Skin of body (tissue), 3 donors: ENCODE measurements at places on chromosomes 13 and 19.
A peak's percentile ranks its signal among the peaks of the same experiment; 100 is the strongest.

GRCh38 chr19:51131780-51132680 is 7.3 kb downstream of the SIGLEC9 start:
- DNase-seq, result no peak

- DNase-seq, result no peak
Observed at GRCh38 chr13:75102001-75102716, 379.8 kb downstream of the TBC1D4 start.

GRCh38 chr13:24328145-24328544 is 18.8 kb downstream of the C1QTNF9 start:
- DNase-seq, result no peak

- DNase-seq, result no peak
Observed at GRCh38 chr19:4371247-4372164, 28.1 kb downstream of the MPND start.

- DNase-seq, result no peak
Observed at GRCh38 chr13:25085125-25085742, 10.7 kb upstream of the PABPC3 start.

GRCh38 chr13:55029280-55029679 is 2000.7 kb downstream of the OLFM4 start:
- no peak for DNase-seq

DNA sequence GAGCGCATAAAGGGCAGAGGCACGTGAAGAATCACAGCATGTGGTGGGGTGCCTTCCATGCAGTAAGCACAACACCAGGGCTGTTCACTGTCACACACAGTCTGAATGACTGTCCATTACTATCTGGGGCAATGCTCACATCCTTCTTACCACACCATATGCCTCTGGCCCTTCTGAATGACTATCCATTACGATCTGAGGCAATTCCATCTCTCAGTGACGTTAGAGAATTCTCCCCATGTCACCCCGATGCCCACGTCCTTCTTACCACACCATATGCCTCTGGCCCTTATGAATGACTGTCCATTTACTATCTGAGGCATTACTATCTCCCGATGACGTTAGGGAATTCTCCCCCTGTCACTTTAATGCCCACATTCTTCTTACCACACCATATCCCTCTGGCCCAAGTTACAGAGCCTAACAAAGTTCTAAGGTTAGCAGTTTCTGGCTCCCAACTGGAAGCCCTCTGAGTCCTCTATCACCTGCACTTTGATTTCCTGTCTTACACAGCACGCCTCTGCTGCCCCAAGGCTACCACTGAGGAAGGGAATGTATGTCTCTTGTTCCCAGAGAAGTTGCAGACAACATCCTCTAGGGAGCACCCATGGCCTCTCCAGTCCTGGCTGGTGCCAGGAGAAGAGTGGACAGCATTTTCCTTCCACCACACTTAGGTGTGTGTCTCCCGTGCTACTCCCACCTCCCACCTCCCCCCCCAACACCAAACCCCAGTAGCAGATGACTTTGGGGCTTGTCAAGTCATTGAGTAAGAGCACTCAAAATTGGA is 154.8 kb downstream of the COG6 start:
- no peak for DNase-seq

- no peak for DNase-seq
Observed at GRCh38 chr19:16585808-16586476, 13.7 kb upstream of the SLC35E1 start.

GRCh38 chr19:23328211-23328610 is 67.1 kb downstream of the ZNF91 start:
- no peak for DNase-seq

DNA sequence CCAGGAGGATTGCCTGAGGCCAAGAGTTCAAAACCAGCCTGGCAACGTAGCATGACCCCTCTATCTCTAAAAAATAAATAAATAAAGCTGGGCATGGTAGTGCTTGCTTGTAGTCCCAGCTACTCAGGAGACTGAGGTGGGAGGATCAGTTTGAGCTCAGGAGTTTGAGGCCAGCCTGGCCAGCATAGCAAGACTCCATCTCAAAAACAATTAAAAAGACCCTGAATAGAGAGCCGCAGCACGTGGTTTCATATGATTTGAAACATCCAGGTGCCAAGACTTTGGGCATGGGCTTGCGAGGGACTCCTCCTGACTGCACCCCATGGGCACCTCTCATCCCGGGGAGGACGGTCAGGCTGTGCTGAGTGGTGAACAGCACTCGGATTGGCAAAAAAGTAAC is 63.9 kb downstream of the ZIC5 start:
- DNase-seq, result no peak

GRCh38 chr19:19499272-19499995 is 15.9 kb downstream of the TSSK6 start:
- DNase-seq, result no peak

GRCh38 chr13:113021391-113021790 is 52.4 kb downstream of the MCF2L start:
- no peak for DNase-seq

DNA sequence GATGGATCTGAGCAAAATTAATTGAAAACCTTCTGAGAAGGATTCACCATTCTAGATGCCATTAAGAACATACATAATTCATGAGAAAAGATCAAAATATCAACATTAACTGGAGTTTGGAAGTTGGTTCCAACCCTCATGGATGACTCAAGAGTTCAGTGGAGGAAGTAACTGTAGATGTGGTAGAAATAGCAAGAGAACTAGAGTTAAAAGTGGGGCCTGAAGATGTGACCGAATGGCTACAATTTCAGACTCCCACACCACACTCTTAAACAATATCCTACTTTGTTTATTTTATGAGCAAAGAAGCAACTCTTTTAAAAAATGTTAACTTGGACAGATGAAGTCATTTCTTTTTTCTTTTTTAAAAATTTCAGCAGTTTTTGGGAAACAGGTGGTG is 354.3 kb downstream of the KLF12 start:
- no peak for DNase-seq

- DNase-seq, result no peak
Observed at GRCh38 chr13:110334841-110335490, 27.9 kb downstream of the COL4A2 start.

- DNase-seq, result no peak
Observed at GRCh38 chr13:25266706-25267105, 20.6 kb downstream of the MTMR6 start.

DNA sequence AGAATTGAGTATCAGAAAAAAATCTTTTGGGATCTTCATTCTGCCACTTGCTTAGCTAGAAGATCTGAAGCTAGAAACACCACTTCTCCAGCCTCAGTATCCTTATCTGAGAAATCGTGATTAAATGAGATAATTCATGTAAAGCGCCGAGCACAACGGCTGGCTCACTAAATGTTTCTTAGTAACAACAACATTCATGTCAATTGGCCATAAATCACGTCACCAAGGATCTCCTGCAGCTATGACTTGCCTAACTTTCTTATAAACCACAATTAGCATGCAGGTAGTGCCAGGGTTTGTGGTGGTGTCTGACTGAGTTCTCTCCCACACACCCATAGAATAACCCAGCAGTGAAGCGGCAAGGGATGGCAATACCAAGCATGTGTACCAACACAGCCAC is 501.3 kb downstream of the EFNB2 start:
- peak; percentile 25 for DNase-seq

DNA sequence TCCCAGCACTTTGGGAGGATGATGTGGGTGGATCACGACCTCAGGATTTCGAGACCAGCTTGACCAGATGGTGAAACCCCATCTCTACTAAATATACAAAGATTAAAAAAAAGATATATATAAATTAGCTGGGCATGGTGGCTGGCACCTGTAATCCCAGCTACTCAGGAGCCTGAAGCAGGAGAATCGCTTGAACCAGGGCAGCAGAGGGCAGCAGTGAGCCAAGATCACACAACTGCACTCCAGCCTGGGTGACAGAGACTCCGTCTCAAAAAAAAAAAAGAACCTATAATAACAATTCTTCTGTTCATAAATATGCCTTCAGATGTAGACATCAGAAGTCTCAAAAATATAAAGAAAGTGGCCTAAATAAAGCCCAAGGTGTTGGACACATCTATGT is 7.6 kb downstream of the ZNF737 start:
- DNase-seq, result no peak

DNA sequence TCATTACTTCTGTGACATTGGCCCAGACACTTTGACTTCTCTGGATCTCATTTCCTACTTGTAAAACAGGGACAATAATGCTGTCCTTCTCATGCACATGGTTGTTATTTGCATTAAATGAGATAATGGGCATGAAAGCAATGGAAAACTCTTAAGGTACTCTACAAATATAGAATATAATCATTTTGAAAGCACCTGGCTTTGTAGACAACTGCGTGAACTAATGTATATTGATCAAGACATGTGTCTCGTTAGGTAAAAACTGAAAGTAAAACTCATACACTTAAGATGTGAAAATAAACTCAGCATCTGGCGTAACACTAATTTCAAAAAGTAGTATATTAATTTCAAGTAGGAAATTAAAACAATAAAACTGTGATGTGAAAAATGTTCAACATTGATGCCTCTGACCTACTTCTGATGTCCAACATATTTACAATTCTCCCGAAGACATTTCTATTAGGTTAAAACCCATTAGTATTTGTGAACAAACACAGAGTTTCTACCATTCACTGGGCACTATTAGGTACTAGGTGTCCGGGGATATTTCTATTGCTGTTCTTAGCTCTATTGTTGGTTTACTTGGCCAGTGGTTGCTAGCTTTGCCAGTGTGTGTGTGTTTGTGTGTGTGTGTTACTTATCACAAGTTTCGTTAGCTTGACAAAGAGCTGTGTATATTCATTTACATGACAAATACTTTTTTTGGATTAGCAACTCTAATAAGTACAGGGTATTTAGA is 220.5 kb downstream of the KCNRG start:
- DNase-seq, result no peak

DNA sequence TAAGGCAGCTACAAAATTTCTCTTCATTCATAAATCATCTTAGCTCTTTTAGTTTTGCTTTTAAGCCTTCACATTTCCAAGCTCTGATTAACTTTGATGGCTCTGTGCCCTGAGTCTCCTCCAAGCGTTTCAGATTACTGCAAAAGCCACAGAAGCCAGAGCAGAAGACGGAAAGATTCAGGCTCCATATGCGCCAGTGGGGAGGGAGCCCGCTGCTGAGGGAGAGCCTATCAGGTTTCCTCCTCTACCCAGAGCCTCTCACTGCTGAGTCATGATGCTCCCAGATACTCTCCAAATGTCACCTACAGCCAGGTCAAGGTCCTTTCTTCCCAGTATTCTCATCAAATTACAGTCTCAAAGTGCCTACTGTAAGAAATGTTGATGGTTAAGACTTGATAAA is 193.6 kb downstream of the RAP2A start:
- peak; percentile 93 for DNase-seq

- DNase-seq, result no peak
Observed at GRCh38 chr13:34842466-34842865, 99.6 kb upstream of the NBEA start.

DNA sequence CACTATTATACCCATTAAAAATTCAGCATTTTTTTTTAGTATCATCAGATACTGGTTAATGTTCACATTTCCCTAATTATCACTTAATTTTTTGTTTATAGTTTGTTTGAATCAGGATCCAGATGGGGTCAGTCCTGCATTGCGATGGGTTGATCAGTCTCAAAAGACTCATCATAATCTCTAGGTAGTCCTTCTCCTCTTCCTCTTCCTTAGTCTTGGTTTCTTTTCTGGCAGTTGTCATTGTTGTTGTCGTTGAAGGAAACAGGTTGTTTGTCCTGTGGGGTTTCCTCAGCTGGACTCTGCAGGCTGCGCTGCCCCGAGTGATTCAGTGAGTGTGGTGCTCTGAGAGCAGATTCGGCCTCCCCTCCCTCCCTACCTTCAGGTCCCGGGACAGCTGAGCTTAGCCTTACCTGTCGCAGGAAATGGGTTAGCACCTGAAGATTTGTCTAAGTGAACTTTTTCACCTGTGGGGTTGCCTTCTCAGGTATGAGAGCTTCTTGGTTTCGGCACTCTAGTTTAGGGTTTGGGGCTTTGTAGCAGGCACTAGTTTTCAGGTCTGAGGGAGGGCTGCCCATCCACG is 34.1 kb downstream of the NFIX start:
- DNase-seq, result no peak

DNA sequence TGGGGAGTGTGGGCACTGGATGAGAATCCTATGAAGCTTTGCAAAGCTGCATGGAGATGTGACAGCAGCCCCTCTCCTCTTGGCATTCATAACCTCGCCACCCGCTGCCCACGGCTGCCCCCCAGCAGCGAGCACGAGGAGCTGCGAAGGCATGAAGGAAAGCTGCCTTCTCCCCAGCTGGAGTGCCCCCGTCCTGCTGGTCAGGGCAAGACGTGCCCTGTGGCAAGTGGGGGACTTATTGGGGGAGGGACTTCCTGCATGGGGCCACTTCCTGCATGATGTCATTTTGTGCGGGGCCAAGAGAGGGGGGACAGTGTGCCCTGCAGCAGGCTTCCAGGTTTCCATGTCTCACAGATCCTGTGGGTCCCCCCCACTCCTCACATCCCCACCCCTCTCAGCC is 85.9 kb downstream of the TSHZ3 start:
- no peak for DNase-seq

- DNase-seq, result no peak
Observed at GRCh38 chr19:18869023-18869618, 26.8 kb downstream of the CERS1 start.

- no peak for DNase-seq
Observed at GRCh38 chr19:55311397-55311796, 13.7 kb downstream of the TMEM150B start.

- DNase-seq, result no peak
Observed at GRCh38 chr13:101817898-101818297, 365.4 kb downstream of the ITGBL1 start.

- no peak for DNase-seq
Observed at GRCh38 chr19:49596954-49597702, 6.1 kb downstream of the PRR12 start.

DNA sequence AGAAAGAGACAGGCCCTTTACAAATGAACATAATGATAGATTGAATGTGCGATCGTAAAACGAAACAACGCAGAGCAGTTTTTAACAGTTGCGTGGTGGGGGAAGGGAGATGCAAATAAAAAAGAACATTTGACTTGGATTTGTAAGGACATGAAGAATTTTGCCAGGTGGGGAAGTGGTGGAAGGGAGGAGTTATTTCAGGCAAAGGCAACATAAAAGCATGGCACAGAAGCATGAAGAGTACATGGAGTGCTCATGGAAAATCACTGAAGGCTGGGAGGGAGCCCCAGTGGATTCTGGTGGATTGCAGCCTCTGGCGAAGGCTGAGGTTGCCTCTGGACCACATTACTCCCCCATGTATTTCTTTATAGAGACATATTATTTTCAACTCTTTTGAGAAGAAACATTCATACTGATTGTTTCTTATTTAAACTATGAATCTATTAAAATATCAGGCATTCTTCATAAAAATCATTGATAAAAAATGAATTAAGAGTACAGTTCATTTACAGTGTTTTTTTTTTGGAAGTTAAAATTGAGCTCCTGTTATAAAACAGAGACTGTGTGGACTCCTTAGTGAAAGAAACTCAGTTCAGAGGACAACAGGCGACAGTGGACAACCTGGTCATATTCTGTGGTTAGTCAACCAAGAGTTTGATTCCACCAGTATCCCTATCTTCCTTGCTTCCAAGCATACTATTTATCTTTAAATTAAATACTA is 57.5 kb downstream of the STARD13 start:
- no peak for DNase-seq

GRCh38 chr13:39656325-39656677 is 839 bp downstream of the COG6 start:
- DNase-seq, result no peak
